DMS79 (cell line): ENCODE measurements at places on chromosomes 1 and 21.

DNA sequence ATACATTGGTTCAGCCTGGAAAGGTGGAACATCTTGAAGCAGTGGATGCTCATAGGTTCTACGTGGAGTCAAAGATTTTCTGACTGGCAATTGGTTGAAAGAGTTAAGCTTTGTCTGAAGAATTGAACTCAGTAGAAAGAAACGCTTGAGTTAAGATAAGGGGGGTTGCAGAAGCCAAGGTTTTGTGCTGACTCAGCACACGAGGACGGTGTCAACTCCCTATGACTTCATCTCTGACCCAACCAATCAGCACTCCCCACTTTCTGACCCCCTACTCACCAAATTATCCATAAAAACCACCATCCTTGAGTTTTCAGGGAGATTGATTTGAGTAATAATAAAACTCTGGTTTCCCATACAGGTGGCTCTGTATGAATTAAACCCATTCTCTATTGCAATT, 2.5 kb upstream of the PINK1 start:
- DNase-seq = no peak

DNA sequence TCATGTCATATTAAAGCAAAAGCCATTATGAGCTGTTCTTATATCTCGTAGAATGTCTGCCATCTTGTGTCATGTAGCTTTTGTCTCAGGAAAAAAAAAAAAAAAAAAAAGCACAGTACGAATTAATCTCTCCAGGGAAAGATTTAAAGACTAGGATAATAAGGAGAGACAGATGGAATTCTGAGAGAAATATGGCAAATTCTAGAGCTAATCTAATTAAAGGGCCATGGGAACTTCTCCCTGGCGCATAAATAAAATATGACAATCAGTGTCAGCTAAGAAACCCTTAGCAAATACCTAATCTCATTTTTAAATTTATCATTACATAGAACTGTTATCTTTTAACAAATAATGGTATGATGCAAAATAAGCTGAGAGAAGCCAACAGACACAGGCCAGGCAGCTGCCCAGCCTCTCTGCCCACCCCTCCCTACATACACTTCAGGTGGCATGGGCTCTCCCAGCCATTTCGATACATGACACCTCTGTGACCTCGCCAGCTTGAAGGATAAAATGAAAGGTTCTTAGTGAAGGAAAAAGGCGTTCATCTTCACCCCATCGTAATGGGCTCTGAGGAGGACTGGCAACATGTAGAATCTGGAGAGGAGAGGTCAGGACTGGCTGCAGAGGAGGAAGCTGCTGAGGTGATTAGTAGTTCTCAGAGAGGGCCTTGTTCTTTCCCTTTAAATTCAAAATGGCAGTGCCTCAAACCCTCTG, 39.8 kb downstream of the DISC1 start:
- DNase-seq = no peak

DNA sequence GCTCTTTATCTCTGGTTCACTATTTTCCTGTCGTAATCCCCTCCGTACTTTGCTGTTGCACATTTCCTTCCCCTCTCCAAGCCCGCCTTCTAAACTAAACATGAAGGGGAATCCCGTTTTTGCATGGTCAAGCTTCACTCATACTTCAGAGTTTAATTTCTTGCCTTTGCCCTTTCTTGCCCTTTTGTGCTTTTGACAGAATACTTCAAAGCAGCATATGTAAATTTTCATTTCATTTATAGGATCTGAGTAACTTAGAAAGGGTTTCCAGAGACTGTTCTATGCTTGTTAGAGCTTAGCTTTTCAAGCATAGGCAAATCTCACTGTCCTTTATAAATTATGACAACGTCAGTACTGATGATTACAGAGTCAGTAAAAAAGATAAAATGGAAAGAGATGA, 27.7 kb downstream of the SPATA45 start:
- no peak for DNase-seq

DNA sequence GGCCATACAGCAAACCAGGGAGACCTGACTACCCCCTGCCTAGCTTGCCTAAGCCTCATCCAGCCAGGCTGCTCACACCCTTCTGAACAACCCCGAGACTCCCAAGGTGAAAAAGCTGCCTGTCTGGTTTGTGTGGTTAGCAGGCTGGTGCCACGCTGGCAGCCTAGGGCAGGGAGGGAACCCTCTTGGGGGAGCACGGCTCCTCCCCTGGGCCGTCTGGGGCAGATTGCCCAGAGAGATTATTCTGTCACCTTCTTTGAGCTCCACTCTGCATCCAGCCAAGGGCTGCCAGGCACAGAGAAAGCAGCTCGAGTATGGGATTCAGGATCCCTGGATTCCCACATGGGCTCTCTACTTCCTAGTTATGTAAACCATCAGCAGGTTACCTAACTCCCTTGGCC, 27.5 kb upstream of the TCEA3 start:
- DNase-seq = peak; percentile 97

DNA sequence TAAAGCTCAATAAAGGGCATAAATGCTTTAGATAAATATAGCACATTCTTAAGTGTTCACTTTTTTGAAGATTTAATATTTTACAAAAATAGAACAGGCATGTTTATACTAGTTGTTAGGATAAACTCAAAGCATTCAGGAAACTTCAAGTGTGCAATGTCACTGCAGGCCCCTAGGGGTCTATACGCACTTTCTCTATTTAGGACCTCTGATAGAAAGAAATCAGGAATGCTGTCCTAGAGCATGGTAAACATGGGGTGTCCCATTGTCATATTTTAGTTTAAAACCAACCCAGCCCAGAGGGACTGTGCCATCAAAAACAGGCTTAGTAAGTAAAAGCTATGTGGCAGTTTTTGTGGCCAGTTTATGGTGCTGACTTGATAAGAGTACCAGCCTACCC, 102.2 kb downstream of the BARHL2 start:
- DNase-seq = no peak

- peak; percentile 67 for DNase-seq
Measured at GRCh38 chr1:223683586-223684487, 18.3 kb upstream of the CAPN8 start.

GRCh38 chr1:180616439-180616838, 15.4 kb upstream of the XPR1 start:
- DNase-seq = no peak

GRCh38 chr1:82388679-82389078, 587.9 kb downstream of the ADGRL2 start:
- peak; percentile 74 for DNase-seq

DNA sequence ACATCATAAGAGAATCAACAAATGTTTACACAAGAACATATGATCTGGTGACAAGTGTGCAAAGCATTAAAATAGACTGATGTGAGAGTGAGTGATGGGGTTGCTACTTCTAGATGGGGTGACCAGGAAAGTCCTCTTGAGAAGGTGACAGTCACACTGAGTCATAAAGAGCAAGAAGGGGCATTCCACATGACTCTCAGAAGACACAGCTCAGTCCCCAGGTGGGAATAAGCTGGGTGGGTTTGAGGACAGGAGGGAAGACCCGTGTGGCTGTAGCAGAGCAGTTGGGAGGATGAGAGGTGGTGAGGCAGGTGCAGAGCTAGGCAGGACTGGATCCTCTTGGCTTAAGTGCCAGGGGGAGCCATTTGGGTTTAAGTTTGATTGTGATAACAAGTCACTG, 53.1 kb downstream of the TNR start:
- DNase-seq = no peak

- DNase-seq = no peak
Measured at GRCh38 chr1:184843732-184844495, 89.3 kb upstream of the EDEM3 start.

DNA sequence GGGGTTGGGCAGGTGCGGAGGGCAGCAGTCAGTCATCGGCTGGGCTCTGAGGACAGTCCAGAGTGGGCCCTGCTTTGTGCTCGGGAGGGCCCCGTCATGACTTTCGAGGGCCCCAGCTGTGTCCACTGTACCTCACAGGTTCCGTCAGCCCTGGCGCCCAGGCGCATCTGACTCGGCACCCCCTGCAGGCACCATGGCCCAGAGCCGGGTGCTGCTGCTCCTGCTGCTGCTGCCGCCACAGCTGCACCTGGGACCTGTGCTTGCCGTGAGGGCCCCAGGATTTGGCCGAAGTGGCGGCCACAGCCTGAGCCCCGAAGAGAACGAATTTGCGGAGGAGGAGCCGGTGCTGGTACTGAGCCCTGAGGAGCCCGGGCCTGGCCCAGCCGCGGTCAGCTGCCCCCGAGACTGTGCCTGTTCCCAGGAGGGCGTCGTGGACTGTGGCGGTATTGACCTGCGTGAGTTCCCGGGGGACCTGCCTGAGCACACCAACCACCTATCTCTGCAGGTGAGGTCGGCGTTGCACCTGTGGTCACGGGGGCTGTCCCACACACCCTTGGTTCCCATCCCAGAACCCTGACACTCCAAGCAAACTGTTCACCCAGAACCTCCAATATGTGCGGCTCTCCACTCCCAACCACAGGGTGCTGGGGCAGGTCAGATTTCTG, 7.8 kb downstream of the PODN start:
- no peak for DNase-seq

GRCh38 chr1:76854255-76854654, 13.0 kb upstream of the ST6GALNAC5 start:
- no peak for DNase-seq

DNA sequence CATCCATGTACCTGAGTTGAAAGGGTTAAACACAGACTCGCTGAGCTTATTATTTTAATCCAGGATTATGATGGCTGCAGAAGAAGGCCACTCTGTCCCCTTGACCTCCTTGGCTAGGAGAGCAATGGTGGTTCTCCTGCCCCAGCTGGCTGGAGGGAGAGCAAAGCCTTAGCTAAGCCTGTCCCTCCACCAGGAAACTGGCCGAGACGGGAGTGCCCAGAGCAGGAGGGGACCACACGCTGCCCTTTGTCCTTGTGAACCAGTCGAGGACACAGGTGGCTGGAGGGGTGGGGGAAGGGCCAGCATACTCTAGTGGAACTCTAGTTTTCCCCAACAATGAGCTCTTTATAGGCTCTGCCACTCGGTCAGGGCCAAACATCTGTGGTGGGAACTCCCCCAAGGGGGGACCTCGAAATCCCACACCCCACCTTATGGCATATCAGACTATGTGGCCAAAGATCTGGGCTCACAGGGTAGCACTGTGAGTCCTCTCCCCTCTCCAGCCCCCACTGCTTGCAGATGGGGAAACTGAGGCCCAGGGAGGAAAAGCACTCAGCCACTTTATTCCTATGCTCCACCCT, 12.9 kb downstream of the KIAA1614 start:
- no peak for DNase-seq

- DNase-seq = no peak
Measured at GRCh38 chr1:170448661-170449158, 83.3 kb upstream of the GORAB start.

- DNase-seq = no peak
Measured at GRCh38 chr1:37651803-37652202, 17.1 kb upstream of the RSPO1 start.

DNA sequence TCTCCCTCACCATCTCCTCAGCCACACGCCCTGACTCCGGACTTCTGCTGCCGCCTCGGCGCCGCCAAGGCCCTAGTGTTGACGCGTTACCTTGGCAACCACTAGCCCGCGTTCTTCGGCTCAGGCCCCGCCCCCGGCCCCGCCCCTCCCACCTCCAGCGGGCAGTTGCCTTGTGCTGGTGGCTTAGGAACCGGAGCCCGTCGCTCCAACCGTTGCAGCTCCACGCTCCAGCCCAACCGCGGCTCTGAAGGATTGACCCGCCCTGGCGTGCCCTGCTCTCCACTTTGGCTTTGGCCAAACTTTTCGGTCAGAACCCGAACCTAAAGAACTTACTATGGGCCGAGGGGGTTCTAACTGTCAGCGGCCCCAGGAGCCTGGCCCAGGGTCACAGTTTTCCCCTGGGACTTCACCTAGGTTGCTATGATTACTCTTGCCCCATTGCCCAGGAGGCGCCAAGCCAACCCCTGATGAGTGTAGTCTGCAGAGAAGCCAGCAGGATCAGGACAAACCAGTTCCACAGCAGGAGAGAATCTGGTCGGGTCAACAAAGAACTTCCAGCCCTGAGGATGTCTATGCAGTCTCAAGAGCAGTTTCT, at the start of gene CFAP45:
CFAP45 (minus strand) TSS at position 80 of the 595 bp plus-strand sequence; CDS start at position 13, 67 bp downstream.
- DNase-seq = peak; percentile 52

DNA sequence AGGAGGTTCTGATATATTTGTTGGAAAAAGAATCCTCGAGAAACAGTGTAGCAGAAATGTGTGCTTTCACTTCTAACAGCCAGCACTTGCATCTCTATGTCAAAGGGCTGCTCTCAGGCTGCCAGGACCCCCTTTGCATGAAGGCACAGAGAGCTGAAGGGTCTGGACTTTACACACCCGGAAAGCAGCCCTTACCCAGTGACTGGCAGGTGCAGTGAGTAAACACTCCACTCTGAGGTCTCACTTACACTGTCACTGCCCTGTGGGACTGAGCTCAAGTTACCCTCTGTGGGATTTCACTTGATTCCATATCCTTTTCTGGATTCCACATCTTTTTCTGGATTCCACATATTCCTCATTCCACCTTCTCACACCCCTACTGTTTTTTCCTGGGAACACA, 40.8 kb upstream of the PPP2R5A start:
- no peak for DNase-seq

DNA sequence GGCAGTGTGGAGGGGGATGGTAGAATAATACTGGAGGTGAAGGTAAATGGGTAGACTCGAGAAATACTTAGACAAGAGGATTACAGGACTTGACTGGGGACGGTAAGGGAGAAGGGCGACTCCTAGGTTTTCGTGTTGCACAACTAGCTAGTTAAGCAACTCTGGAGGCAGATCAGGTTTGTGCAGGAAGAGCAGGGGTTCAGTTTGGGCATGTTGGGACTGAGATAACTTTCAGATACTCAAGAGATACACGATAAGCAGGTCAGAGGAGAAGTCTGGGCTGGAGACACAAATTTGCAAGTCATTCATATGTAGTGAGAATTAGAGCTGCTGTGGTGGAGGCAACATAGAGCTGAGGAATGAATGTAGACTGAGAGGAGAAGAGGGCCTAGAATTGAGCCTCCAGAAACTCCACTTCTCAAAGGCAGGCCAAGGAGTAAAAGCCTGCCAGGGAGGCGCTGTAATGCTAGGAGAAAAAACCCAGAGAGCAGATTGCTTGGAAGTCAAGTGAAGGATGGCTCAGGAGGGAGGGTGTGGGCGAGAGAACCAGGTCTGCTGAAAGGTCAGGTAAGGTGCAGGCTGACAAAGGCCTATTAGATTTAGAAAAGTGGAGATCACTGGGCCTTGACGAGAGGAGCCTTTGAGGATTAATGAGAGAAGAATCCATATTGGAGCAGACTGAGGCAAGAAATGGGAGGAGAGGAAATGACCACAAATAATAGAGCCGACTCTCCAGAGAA, 20.8 kb downstream of the MAB21L3 start:
- no peak for DNase-seq

DNA sequence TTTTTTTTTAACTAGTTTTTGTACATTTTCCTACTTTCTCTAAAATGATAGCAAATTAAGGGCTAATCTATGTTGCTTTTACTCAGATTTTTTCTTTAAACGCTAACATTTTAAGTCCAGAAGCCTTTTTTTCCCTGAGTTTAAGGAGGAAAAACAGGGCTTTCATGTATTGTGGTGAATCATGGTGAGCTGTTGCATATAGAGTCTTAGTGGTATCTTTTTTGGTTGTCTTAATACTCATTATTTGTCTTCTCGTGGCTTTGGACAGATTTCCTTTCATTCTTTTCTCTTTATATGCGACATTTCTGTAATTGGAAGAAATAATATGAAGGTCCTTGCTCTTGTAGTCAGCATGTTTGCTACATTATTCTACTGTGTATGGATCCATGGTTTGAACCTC, 1015.6 kb downstream of the PLA2G4A start:
- DNase-seq = no peak
